Activated CD4-positive, alpha-beta T cell treated with anti-CD3 and anti-CD28 coated beads, Interleukin-10, Interleukin-2, amounts not matched to agents 100 ng/mL and 50 ng/mL, durations not matched to agents 16 hours and 8 hours (primary cell): ENCODE measurements at places on chromosomes 7 and 10.

DNA sequence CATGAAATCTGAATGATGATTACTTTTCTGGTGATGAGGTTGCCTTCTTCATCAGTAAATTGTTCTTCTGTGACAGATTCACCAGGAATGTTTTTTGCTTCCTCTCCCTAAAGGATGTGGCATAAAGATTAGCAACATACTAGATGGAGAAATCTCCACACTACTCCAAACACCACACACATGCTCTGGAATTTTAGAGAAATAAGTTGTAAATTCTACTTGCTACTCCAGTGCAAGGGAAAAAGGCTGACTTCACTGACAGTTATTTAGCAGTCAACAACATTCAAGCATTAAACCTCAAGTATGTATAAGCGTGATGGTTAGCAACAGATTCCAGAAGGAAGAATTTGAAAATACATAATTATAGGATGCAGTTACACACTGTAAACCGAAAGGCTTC lies 137.9 kb upstream of the CCDC6 start:
- no peak for DNase-seq

GRCh38 chr7:158448430-158449100 lies 139.1 kb downstream of the PTPRN2 start:
- no peak for DNase-seq

GRCh38 chr10:131822013-131822691 lies 78.7 kb upstream of the PPP2R2D start:
- DNase-seq = no peak

GRCh38 chr10:17316488-17317170 lies 88.6 kb downstream of the VIM start:
- DNase-seq = no peak
